Right renal cortex interstitium (tissue), 3 donors: ENCODE measurements at places on chromosomes 5 and 9. TPM values are rescaled to one million over a fixed set of nuclear protein-coding genes. Genes with fewer than 3 reads are reported as not detected.

DNA sequence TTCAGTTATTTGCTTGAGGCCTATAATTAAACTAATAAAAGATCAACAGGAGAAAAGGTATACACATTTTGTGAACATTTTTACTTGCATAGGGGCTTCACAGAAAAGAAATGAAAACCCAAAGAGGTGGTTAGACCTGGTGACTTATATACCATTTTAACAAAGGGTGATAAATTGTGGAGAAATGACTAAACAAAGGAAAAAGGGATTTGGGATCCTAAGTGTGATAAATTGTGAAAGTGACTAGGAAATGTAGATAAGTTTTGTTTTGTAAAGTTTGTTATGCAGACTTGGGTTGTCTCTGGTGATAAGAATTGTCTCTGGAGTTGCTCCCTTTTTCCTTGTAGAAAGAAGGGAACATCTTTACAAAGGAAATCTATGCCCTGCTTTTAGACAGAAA lies 86.1 kb upstream of the ZNF608 start:
- no peak for DNase-seq

- no peak for DNase-seq
Measured at GRCh38 chr5:102511666-102512065, 12.9 kb upstream of the SLCO6A1 start.

DNA sequence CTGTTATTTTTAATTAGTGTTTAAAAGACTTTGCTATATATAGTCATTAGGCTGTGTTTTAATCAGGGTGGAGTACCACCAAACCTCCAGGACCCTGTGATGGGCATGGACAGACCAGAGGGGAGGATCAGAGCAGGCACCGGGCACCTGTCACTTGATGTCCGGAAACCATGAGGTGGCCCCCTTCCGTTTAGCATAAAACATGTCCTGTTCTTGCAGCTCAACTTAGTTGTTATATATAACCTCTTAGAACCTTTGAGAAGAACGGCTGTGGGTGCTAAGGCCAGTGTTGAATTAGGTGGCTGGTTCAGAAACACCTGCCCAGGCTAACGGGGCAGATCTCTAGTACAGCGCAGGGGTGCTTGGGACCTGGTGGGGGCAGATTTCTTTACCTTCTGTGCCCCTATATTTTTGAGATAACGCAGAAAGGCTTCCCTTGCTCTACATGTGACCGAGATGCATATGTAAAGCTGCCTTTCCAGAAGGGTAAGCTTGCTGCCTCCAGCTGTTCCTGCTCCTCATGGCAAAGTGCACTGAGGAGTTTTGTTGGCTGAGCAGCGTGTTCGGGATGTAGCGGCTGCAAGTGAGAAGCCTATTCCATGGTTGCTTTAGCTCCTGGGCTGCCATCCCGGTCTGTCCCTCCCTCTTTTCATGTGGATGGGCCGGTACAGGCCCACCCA lies 255.5 kb downstream of the FANCC start:
- DNase-seq, result no peak

- DNase-seq, result no peak
Measured at GRCh38 chr9:78892182-78892581, 595.3 kb downstream of the PSAT1 start.

ABO gene
- polyA plus RNA-seq, result 6.8 TPM

COL15A1 gene
- polyA plus RNA-seq, result 25.8 TPM

- DNase-seq, result no peak
Measured at GRCh38 chr9:11779971-11780370, 913.2 kb upstream of the TYRP1 start.

- DNase-seq, result no peak
Measured at GRCh38 chr5:92944903-92945604, 636.0 kb downstream of the NR2F1-AS1 start.

CCDC180 gene
- polyA plus RNA-seq, result 9.8 TPM

DNA sequence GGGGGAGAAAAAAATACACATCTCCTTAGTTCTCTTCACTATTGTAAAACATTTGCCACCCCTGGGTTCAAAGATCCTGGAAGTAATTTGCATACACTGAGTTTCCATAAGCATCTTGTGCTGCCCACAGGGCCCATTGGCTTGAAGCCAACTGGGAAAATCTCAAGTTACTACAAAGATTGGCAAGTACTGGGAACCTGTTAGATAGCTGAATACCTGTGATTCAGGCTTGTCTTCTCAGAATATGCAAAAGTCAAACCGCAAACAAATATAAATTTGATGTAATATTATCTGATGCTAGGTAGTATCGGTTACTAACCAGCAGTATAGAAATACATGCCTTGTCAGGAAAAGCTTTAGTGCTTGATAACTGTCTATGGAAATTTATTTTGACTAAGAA lies 156.9 kb upstream of the FST start:
- DNase-seq, result no peak

THOC3 gene
- 112 TPM for polyA plus RNA-seq

MEIKIN gene
- polyA plus RNA-seq, result not detected

MYOT gene
- 1.4 TPM for polyA plus RNA-seq

CDC20B gene
- polyA plus RNA-seq, result 0.89 TPM

HSD17B3 gene
- polyA plus RNA-seq, result 1.2 TPM

PPP2R2B gene
- 13.8 TPM for polyA plus RNA-seq

- DNase-seq, result no peak
Measured at GRCh38 chr9:93003552-93004407, 54.7 kb upstream of the SUSD3 start.

GRCh38 chr9:16196206-16196605 lies 643.4 kb downstream of the CCDC171 start:
- no peak for DNase-seq

GRCh38 chr5:142453932-142454331 lies 129.1 kb upstream of the SPRY4 start:
- DNase-seq, result no peak

DNA sequence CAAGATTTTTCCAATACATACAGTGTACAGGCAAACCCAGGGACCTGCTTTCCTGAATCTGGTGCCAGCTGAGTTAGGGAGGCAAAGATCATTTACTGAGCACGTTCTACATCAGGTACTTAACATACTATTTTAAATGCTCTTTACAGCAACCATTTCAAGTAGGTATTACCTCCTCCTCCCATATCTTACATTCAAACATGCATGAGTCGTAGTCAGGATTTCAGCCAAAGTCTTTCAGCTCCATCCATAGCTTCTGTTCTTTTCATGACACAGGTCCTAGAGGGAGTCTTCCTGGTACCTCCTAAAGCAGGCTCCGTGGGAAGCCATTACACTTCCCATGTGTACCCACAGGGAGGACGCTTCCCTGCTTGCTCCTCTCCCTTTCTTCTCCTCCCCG lies 11.7 kb downstream of the KCNV2 start:
- no peak for DNase-seq

NUP214 gene
- 45.7 TPM for polyA plus RNA-seq

DNA sequence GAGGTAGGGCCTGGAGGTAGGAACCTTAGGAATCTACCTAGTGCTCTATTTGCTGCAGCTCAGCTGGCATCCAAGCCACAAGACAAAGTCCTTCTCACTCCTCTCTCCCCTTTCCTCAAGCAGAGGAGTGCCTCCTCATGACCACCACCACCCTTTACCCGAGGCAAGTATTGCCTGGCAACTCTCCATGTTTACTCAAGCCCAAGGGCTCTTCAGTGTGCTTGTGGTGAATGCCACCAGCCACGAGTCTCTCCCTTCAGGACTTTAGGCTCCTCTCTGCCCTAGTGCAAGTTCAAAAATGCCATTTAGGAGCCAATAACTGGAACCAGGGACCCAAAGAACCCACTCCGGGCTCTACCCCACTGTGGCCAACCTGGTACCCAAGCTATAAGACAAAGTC lies 514.5 kb upstream of the RGMB start:
- DNase-seq, result no peak

SWI5 gene
- polyA plus RNA-seq, result 36.1 TPM

DNA sequence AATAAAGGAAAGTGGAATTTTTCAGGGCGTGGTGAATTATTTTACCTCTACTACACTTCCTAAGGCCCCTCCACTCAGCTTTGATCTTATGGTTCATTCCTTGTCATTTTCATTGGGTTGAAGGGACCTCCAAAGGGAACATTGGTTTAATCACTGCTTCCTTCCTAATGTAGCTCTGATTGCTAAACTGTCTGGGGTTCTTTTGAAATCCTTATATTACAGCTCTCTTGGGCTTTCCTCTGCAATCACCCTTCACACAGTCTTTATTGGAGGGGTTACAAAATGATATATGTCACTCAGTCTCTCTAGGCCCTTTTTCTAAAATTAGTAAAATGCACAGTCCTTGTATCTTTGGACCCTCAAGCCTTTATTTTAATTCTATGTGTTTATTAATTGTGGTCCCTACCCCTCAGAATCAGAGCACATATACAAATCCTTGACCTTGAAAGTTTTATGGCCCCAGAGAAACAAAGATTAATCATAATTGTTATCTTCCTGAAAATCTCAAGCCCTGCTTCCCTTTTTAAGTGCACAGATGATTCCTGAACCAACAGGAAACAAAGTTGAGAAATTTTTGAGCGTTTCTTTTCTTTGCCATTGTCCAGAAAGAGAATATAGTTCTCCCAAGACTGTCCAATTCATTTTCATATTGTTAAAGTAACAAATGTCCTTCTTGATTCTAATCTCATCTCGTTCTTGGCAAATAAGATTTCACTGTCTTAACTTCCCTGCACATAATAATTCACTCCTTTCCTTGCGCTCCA lies 330.0 kb downstream of the ARRDC3 start:
- no peak for DNase-seq

DNA sequence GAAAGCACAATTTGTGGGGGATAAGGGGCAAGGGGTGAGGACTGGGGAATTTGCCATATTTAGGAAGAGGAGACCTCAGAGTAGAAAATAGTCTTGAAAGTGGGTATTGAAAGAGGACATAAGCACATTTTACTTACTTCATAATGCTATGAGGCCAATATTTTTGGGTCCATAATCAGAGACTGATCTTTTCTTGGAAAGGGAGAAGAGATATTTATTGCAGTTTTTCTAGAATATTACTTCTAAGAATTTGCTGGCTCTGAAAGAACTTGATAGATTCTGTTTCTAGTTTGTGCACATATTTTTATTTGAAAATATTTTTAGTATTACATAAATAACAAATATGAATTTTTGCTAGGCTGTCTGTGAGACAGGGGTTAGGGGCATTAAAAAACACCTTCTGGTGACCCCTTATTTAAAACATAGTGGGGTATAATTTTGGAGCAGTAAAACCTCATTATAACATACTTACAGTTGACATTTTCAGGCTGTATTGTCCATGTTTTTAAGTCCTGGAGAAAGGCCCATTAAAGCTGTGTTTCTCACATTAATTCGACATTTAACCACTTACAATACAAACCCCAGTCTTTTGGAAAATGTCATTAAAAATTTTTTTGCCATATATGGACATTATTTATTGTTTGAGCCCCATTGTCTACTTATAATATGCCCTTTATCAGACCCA lies 118.9 kb upstream of the NFIB start:
- no peak for DNase-seq

- DNase-seq, result no peak
Measured at GRCh38 chr5:122236270-122237040, 75.6 kb upstream of the SNCAIP start.

GRCh38 chr5:82403026-82403425 lies 124.9 kb upstream of the RPS23 start:
- no peak for DNase-seq

DNA sequence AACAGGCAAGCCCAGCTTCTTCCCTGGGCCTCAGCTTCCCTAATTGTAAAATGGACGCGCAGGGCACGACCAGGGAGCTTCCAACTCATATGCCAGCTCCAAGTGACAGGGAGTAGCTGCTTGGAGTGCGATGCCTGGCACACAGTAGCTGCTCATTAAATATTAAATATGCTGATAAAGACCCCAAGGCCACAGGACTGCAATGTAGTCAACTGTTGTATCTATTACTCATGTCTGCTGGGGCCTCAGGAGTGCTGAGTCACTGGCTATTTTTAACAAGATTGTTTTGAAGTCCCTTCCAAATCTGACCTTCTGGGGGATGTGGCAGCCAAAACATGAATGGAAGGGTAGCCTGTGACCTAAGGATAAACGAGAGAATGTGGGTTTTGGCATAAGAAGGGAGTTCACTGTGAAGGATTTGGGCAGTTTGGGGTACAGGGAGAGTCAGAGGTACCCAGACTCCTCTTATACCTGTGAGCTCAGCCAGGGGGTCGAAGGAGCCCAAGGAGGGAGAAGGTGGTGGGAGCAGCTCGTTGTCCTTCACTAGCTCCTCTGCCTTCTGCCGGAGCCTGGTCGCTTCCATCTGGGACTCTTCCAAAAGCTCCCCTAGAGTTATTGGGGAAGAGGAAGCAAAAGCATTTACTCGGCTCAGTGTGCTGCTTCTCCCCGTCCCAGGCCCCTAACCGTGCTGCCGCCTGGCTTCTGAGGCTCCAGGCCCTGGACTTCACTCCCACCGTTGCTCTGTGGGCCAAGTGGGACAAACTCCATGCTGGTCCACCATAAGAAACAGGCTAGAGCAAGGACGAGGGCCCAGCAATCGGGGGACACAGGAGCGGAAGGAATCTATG lies 17.5 kb downstream of the TNIP1 start:
- DNase-seq, result no peak

DNA sequence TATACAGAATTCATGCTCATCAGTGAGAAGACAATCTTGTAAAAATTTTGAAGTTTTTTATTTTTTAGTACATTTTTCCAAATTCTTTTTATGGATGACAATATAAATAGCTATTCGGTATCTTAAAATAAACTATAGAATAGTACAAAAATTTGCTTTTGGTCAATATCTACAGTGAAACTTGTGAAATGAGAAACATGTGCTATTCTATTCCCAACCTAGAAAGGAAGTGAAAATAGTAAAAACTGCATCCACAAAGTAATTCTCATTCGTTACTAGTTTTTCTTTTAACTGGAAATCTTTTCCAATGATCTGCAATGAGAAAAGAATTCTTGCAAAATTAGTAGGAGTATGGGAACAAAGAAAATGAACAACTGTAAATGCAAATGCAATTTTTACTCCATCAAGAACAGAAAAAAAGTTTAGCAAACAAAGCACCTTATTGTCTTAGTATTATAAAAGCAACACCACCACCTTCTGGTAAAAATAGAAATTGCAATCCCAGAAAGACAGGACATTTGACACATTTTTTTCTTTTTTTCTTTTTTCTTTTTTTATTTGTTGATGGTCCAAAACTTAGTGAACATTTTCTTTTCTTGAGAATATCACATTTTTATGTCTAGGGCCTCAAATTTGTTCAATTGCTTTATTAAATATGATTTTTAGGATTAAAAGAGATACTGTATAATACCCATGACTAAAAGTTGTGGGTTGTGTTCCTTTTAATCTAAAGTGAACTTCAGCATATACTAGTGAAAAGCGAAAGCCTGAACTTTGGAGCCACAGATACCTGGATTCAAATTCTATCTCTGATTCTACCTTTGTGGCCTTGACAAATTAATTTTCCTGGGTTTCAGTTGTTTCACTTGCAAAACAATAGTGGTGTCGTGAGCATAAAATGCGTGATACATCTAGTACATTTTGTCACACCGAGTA lies 72.3 kb downstream of the SLCO4C1 start:
- DNase-seq, result peak; percentile 27

GRCh38 chr9:20697021-20697719 lies 13.1 kb downstream of the FOCAD start:
- no peak for DNase-seq

LECT2 gene
- polyA plus RNA-seq, result 2.1 TPM

DNA sequence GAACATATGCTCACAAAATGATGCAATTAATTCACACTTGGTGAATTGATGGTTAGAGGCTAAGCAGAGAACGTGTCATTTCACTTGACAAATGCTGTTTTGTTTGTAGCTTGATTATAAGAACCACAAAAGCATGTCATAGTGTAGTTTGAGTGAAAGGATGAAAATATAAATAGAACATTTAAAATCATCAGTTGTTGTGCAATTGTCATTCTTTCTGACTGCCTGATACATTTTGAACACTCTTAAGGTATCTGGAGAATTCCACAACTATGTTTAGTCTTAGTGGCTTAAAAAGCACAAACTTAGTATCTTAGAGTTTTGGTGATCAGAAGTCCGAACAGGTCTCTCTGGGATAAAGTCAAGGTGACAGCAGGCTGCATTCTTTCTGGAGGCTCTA lies 129.4 kb downstream of the BASP1 start:
- DNase-seq, result no peak
